CD8-positive, alpha-beta memory T cell (primary cell): ENCODE measurements at places on chromosomes 2 and 18.

DNA sequence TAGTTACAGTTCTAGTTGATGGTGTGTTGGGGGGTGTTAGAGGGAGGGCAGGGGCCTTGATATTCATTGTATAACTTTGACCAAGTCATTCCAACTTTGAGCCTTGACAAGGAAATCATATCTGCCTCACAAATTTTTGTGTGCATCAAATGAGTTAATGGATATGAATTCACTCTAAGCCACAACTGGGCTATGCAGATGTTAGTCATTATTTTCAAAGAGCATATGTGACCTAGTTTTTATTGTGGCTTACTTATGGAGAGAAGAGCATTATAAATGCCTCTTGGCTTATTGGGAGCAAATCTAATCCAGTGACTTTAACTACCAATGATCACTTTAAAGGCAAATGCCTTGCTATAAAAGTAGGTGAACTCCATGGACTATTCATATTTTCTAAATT lies 250.2 kb downstream of the LPIN1 start:
- DNase-seq: no peak

- no peak for DNase-seq
Measured at GRCh38 chr2:82395531-82395930, 2063.5 kb downstream of the SUCLG1 start.

- DNase-seq: no peak
Measured at GRCh38 chr2:69278366-69278765, 108.7 kb downstream of the GFPT1 start.

GRCh38 chr2:181937473-181937872 lies 45.9 kb downstream of the ITPRID2 start:
- DNase-seq: no peak

- DNase-seq: no peak
Measured at GRCh38 chr2:43363120-43363519, 136.7 kb upstream of the ZFP36L2 start.
